ENCODE measurements at places on chromosomes 7 and 10.

DNA sequence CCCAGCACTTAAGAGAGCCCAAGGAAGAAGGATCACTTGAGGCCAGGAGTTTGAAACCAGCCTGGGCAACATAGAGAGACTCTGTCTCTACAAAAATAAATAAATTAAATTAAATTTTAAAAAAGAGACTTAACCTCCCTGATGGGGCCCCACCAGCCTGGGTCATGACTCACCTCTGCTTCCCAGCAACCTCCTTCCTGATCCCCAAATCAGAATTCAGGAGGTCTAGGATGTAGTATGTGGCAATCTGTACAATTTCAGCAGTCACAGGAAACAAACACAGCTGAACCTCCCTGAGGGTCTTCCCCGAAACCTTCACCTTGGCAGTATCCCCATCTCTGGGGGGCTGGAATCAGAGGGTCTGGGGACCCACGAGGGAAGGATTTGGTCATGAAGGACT lies 9.7 kb upstream of the PPP1R35 start:
- DNase-seq = no peak

DNA sequence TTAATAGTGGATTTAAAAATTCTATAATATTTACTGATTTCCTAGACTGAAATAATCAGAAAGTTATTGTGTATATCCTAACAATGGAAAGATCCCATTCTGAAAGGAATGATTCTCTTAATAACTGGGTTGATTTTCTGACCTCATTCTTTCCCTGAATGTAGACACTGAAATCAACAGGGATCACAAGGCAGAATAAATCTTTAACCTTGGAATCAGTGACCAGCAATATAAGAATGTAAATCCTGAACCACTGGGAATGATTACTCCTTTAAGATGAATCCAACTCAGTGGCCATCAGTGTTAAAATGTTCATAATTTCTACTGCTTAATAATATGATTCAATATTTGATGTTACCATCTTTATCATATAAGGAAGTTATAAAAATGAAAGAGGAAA lies 47.6 kb downstream of the ANKRD26 start:
- no peak for DNase-seq

DNA sequence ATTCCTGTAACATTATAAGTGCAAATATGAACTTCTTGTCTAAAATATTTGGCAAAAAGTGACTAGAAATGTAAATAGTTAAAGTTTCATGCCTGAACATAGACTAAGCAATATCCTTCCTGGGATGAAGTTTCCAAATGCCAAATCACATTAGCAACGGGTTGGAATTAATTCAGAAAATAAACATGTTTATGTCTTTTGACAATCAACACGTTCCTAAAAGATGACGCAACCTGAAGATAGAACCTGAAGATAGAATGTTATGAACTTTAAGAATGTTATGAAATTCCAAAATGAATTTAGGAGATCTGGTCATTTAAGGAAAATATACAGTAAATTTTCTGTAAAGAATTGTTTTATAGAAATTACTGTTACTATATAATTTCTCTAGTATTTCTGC lies 9.2 kb downstream of the LAMB4 start:
- DNase-seq = no peak

GRCh38 chr7:91420606-91421005 lies 156.4 kb downstream of the FZD1 start:
- no peak for DNase-seq

- no peak for DNase-seq
Measured at GRCh38 chr10:90885176-90885575, 13.4 kb downstream of the RPP30 start.

- no peak for DNase-seq
Measured at GRCh38 chr7:4000139-4000538, 682.0 kb upstream of the FOXK1 start.

GRCh38 chr10:97887399-97887798 lies 37.8 kb downstream of the GOLGA7B start:
- DNase-seq = no peak

GRCh38 chr7:69748530-69748929 lies 150.3 kb downstream of the AUTS2 start:
- no peak for DNase-seq

GRCh38 chr10:47330366-47330765 lies 8.1 kb downstream of the GDF2 start:
- no peak for DNase-seq

- DNase-seq = no peak
Measured at GRCh38 chr7:4707217-4707741, 25.2 kb downstream of the FOXK1 start.

GRCh38 chr10:79137826-79138225 lies 69.1 kb downstream of the ZMIZ1 start:
- DNase-seq = peak; percentile 77

- no peak for DNase-seq
Measured at GRCh38 chr10:56836659-56837058, 475.6 kb upstream of the ZWINT start.

GRCh38 chr7:26388256-26388655 lies 96.6 kb downstream of the SNX10 start:
- no peak for DNase-seq

GRCh38 chr10:78470267-78471103 lies 436.8 kb downstream of the RPS24 start:
- peak; percentile 35 for DNase-seq
